ENCODE measurements at places on chromosomes 3 and 15. TPM values are rescaled to one million over a fixed set of nuclear protein-coding genes. Genes with fewer than 3 reads are reported as not detected.
A peak's percentile ranks its signal among the peaks of the same experiment; 100 is the strongest.

DNA sequence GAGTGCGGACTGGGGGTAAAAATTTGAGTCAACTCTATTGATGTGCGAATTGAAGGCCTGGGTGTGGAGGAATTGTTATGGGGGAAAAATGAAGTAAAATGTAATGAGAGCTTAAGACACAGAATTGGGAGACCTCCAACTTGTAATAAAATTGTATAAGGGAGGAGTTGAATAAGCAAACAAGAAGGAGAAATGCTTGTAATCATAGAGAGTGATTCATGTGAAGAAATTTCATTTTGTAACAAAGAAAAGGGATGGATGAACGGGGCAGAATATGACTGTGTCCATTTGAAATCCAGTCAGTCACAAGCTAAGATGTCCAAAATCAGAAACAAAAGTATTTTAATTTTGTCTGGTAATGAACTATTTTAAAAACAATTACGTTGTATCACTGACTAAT is 552.3 kb downstream of the NAALADL2 start:
- no peak for DNase-seq
- H3K27me3 ChIP-seq, result no peaks in the 10 kb centered on the region
- no peaks in the 10 kb centered on the region for H3K4me1 ChIP-seq

The GP5 gene
- not detected for polyA plus RNA-seq

GRCh38 chr3:197137751-197138150 is 108.1 kb upstream of the MELTF start:
- peaks cover 27% of the 10 kb centered on the region for H3K36me3 ChIP-seq
- no peak for DNase-seq
- no peak overlapping the region for H3K4me3 ChIP-seq
- no peaks in the 10 kb centered on the region for H3K4me1 ChIP-seq

- no peak for DNase-seq
- no peaks in the 10 kb centered on the region for H3K27me3 ChIP-seq
- no peaks in the 10 kb centered on the region for H3K4me1 ChIP-seq
- no peaks in the 10 kb centered on the region for H3K36me3 ChIP-seq
- no peak overlapping the region for H3K27ac ChIP-seq
- no peak overlapping the region for H3K4me3 ChIP-seq
Measured at GRCh38 chr3:44666346-44666745, 17.8 kb downstream of the ZNF35 start.

- H3K27me3 ChIP-seq, result peaks cover 24% of the 10 kb centered on the region
- no peak for DNase-seq
- peak overlapping the region; percentile 71 for H3K4me3 ChIP-seq
Measured at GRCh38 chr3:27712136-27713077, 9.7 kb downstream of the EOMES start.

The ABCC5 gene
- polyA plus RNA-seq, result 10.7 TPM

The LMLN gene
- polyA plus RNA-seq, result 1.5 TPM

The SEMA6D gene
- 0.09 TPM for polyA plus RNA-seq

- no peaks in the 10 kb centered on the region for H3K4me1 ChIP-seq
- no peak overlapping the region for H3K27ac ChIP-seq
- H3K27me3 ChIP-seq, result no peaks in the 10 kb centered on the region
- no peak for DNase-seq
Measured at GRCh38 chr3:29382409-29382808, 101.5 kb downstream of the RBMS3 start.

The CHP1 gene
- polyA plus RNA-seq, result 36.1 TPM

- H3K36me3 ChIP-seq, result no peaks in the 10 kb centered on the region
- no peaks in the 10 kb centered on the region for H3K4me1 ChIP-seq
- DNase-seq, result no peak
- no peak overlapping the region for H3K4me3 ChIP-seq
- no peak overlapping the region for H3K27ac ChIP-seq
Measured at GRCh38 chr3:154933581-154933980, 146.5 kb upstream of the MME start.

DNA sequence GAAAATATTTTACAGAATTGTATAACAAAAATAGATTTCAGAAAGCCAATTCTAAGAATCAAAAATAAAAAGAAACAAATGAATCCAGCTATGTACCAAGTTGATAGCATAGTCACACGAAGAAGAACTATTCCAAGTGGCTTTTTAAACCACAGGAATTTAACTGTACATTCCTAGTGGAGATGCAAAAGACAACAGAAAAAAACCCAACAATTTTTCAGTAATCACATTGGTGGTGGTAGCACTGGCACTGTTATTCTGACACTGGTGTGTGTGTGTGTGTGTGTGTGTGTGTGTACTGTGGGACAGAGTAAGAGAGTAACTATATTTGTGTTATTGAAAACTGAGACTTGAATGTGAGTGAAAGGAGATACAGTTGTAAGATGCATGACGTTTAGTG is 9.1 kb downstream of the BFSP2 start:
- 0 out of 2 replicates have a peak, but pooled peaks cover 2% of the 10 kb centered on the region for H3K27me3 ChIP-seq
- no peak overlapping the region for H3K4me3 ChIP-seq
- no peak for DNase-seq
- no peaks in the 10 kb centered on the region for H3K36me3 ChIP-seq
- H3K4me1 ChIP-seq, result no peaks in the 10 kb centered on the region
- H3K27ac ChIP-seq, result no peak overlapping the region

- no peaks in the 10 kb centered on the region for H3K4me1 ChIP-seq
- peak; percentile 61 for DNase-seq
- H3K27me3 ChIP-seq, result no peaks in the 10 kb centered on the region
- no peak overlapping the region for H3K4me3 ChIP-seq
- no peak overlapping the region for H3K27ac ChIP-seq
- H3K36me3 ChIP-seq, result no peaks in the 10 kb centered on the region
Measured at GRCh38 chr3:60657972-60658371, 593.3 kb downstream of the FHIT start.

DNA sequence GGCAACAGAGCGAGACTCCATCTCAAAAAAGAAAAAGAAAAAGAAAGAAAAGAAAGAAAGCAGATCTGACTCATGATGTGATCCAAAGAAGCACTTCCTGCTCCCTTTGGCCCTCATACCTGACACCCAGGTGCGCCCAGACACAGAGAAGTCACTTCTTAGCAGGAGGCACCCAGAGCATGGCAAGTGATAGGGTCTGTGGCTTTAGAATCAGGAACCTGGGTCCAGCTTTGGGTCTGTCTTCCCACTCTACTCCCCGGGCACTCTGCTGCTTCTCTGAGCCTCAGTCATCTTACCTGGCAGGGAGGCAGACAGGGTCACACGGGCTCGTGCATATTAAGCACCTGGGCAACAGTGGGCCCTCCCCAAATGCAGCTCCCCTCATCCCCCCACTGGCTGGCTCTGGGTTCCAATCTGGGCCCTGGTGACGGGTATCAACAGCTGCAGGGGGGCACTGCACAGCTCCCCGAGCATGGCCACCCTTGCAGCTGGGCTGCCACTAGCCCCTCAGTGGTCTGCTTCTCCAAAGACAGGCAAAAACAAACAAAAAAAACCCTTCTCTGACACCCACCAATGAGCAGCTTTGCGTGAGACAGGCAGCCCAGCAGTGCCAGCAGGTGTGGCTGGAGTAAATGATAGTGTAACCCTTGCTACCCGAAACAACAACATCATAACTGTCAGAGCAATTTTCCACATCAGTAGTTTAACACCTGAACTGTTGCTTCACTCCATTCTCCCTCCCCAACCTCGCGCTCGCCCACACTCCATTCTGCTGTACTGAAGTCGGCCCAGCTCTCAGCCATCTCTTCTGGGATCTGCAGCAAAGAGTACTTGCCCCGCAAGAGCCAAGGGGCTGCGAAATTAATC is 99.8 kb downstream of the MEGF11 start:
- H3K4me3 ChIP-seq, result no peak overlapping the region
- peaks cover 20% of the 10 kb centered on the region for H3K4me1 ChIP-seq
- DNase-seq, result peak; percentile 57
- no peaks in the 10 kb centered on the region for H3K36me3 ChIP-seq

- H3K27ac ChIP-seq, result no peak overlapping the region
- DNase-seq, result no peak
- H3K4me1 ChIP-seq, result no peaks in the 10 kb centered on the region
Measured at GRCh38 chr3:197577366-197578074, 21.8 kb upstream of the BDH1 start.

The FYCO1 gene
- 2.4 TPM for polyA plus RNA-seq

GRCh38 chr3:187051724-187052366 is 87.5 kb downstream of the RPL39L start:
- peaks cover 19% of the 10 kb centered on the region for H3K36me3 ChIP-seq
- H3K27ac ChIP-seq, result no peak overlapping the region
- H3K4me1 ChIP-seq, result no peaks in the 10 kb centered on the region
- no peak overlapping the region for H3K4me3 ChIP-seq
- no peak for DNase-seq

DNA sequence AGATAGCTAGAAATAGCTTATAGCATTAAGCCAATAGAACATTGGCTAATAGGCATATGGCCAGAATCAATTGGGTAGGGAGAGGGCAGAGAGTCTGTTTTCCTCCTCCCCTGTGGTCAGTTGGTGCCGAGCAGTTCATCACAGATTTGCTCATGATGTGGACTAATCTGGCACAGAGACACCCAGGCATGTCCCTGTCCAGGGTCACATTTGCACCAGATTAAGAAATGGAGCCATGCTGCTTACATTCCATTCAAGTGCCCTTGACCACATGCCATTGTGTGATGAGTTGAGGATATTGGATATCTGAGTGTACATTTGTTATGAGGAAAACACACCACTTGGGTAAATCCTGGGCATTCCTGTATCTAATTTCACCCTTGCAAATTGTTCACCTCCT is 53.4 kb downstream of the USP13 start:
- H3K27ac ChIP-seq, result no peak overlapping the region
- no peaks in the 10 kb centered on the region for H3K4me1 ChIP-seq
- no peak overlapping the region for H3K4me3 ChIP-seq
- H3K36me3 ChIP-seq, result peaks cover 3% of the 10 kb centered on the region

DNA sequence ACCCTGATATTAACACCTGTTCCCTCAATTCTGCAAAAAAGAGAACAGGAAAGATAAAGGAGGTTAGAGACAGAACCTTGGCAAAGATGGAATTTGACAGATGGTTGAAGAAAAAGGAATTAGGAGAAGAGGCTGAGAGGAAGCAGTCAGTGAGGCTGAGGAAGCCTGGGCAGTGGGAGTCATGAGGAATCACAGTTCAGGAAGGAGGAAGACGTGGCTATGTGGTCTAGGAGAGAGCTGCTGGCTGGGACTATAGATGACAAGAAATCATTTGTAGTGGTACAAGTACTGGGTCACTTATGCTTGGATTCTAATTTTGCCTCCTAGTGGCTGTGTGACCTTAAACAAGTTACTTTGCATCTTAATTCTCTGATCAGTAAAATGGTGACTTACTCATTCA is 49.0 kb downstream of the LARS2 start:
- no peaks in the 10 kb centered on the region for H3K4me1 ChIP-seq
- H3K4me3 ChIP-seq, result no peak overlapping the region
- no peaks in the 10 kb centered on the region for H3K27me3 ChIP-seq
- no peak overlapping the region for H3K27ac ChIP-seq
- no peaks in the 10 kb centered on the region for H3K36me3 ChIP-seq

The VEPH1 gene
- 0.19 TPM for polyA plus RNA-seq
